NCI-H460 (cell line): ENCODE measurements at places on chromosomes 7 and 10.

- no peak for DNase-seq
These were observed 82.8 kb downstream of the GPR158 start for GRCh38 chr10:25257646-25258045.

- DNase-seq = no peak
These were observed 214.2 kb upstream of the KAT6B start for GRCh38 chr10:74612195-74612594.

- no peak for DNase-seq
These were observed 61.9 kb upstream of the LANCL2 start for GRCh38 chr7:55303220-55303619.

DNA sequence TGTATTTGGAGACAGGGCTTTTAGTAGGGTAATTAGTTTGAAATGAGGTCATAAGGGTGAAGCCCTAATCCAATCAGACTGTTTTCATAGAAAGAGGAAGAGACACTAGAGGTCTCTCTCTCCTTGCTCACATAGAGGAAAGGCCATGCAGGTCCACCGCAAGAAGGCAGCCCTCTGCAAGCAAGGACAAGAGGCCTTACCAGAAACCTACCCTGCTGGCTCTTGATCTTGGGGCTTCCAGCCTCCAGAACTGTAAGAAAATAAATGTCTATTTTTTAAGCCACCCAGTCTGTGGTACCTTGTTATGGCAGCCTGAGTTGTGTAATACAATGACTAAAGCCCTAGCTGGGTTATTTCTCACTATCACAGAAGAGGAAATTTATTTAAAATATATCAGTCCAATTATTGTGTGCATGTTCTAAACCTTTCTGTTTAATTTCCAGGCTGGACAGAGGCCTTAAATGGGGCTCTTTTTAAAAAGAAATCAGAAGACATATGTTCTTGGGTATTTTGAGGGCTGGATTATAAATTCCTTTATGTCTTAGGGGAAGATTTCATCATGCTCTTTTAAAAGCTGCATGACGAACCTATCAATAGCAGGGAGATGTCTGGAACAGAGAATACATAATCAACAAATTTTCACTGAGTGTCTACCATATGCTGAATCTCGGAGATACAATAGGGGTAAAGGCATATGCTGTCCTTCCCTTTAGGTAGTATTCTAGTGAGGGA lies 12.9 kb upstream of the TMEM26 start:
- DNase-seq = no peak

- DNase-seq = peak; percentile 33
These were observed 106.0 kb upstream of the PDCD4 start for GRCh38 chr10:110765513-110766319.
